ENCODE measurements at places on chromosomes 2 and 18.

DNA sequence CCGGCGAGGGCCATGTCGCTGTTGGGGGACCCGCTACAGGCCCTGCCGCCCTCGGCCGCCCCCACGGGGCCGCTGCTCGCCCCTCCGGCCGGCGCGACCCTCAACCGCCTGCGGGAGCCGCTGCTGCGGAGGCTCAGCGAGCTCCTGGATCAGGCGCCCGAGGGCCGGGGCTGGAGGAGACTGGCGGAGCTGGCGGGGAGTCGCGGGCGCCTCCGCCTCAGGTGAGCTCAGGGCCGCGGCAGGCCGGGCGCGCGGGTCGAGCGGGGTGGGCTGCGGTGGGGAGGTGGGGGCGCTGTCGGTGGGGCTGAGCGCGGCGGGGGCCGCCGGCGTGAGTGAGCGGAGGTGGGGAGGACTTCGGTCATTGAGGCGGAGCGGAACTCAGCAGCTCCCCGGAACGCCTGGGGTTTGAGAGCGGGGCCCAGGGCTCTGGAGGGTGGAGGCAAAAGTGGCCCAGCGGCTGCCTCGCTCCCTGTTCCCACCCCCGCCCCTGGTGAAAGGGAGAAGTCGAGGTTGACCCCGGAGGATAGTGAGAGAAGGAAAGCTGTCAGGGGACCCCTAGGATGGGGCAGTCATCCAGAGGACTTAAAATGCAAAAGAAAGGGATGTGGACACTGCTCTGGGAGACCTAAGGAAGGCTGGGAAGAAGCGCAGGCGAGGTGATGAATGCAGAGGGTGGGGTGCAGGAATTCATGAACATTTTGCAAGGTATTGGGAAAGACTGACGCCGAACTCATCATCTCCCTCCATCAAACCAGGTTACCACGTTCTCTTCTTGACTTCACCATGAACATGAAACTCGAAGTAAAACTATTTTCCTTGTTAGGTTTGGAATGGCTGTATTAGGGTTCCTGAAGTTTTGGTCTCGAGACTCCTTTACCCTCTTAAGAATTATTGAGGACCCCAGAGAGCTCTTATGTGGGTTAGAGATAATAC lies 633 bp downstream of the MALT1 start:
- no peak for DNase-seq

- no peak for DNase-seq
Measured at GRCh38 chr2:5569256-5569655, 122.9 kb upstream of the SOX11 start.

- no peak for DNase-seq
Measured at GRCh38 chr18:1746131-1746530, 825.2 kb downstream of the METTL4 start.

- DNase-seq = no peak
Measured at GRCh38 chr2:174593574-174594203, 3.9 kb downstream of the WIPF1 start.

DNA sequence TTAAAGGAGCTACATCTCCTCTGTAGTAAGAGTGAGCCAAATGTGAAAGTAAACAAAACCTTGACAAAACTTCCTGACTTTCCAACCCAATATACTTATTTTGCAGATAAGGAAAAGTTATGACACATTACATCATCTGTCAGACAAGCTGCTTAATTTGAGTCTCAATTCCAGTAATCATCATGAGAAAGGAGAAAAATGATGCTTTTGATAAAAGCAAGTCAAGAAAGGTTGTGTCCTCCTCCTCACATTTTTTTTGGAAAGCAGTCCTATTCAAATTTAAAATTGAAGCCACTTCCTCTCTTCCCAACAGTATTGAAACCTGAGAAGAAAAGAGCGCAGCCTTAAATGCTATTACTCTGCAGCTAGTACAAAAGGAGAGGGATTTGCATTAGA lies 519.6 kb downstream of the LRP1B start:
- DNase-seq = no peak

Measured in occipital lobe (tissue), 3 donors.